ENCODE measurements at places on chromosomes 3 and 15. TPM values are rescaled to one million over a fixed set of nuclear protein-coding genes. Genes with fewer than 3 reads are reported as not detected.

CFAP44 gene
- polyA plus RNA-seq = 8.3 TPM

SMAD6 gene
- 3.7 TPM for polyA plus RNA-seq

ASB14 gene
- 0.89 TPM for polyA plus RNA-seq

GCSAM gene
- polyA plus RNA-seq = 1.0 TPM

ZDHHC3 gene
- polyA plus RNA-seq = 40.9 TPM

SUSD5 gene
- polyA plus RNA-seq = 1.8 TPM

GOLGA8T gene
- not detected for polyA plus RNA-seq

DUOXA2 gene
- not detected for polyA plus RNA-seq

ARID3B gene
- 4.2 TPM for polyA plus RNA-seq

CACNA2D2 gene
- 4.3 TPM for polyA plus RNA-seq

PLIN1 gene
- polyA plus RNA-seq = 0.32 TPM

SI gene
- not detected for polyA plus RNA-seq

DNA sequence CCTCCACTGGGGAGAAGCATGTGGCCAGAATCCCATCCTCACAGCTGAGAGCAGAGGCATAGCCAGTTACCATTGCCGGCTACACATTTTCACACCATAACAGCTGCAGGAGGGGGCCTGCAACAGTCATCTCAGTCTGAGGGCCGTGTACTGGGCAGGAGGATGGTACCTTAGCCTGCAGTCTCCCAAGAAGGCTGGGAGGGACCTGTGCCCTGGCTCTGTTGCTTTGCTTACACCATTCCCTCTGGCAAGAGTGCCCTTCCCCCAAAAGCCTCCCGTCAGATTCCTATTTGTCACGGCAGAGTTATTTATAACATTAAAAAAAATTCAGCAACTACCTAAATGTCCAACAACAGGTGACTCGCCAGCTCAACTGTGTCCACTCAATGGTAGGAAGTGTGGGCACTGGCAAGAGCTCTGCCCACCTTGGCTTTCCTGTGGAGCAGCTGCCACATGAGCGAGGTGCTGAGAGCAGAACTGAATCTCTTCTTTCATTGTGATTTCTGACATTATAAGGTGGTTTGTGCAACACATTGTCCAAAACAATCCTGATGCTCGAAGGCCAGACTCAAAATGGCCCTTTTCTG, 4.4 kb downstream of the CAMKV start:
- no peak for DNase-seq

- no peak for DNase-seq
Observed at GRCh38 chr3:10883478-10884234, 67.6 kb downstream of the SLC6A11 start.

- no peak for DNase-seq
Observed at GRCh38 chr3:26460985-26461384, 161.6 kb upstream of the LRRC3B start.

GRCh38 chr3:72461787-72462186, 386.5 kb downstream of the SHQ1 start:
- DNase-seq = no peak

- DNase-seq = no peak
Observed at GRCh38 chr3:172181932-172182586, 142.7 kb downstream of the FNDC3B start.

GRCh38 chr3:42020684-42021307, 58.9 kb upstream of the ULK4 start:
- DNase-seq = no peak

DNA sequence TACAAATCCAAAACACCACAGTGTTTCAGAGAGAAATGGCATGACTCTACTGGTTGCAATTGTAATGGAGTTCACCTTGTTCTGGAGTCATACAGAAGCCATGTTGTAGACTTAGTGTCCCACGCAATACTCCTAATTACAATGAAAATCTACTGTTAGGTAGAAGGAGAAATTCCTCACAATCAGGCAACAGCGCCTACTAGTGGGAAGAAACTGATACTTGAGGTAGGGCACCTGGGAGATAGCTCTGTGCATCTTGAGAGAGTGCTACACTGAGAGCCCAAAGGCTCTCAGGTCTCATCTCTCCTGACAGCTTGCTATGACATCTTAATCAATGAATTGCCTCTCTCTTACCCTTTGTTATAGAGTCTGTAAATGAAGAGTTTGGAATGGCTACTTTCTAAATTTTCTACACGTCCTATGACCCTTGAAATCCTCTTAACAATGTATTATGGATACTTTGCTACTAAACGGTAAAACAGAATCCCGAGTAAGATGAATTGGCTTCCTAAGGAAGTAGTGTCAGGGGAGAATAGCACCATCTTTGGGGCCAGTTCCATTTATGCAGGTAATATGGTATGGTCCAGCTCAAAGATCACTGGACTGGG, 422.7 kb upstream of the TPRG1 start:
- no peak for DNase-seq

GRCh38 chr15:31605467-31605931, 278.9 kb downstream of the KLF13 start:
- DNase-seq = no peak

- no peak for DNase-seq
Observed at GRCh38 chr3:44862226-44862637, 520 bp downstream of the TMEM42 start.

GRCh38 chr15:100663915-100664281, 61.5 kb downstream of the ASB7 start:
- no peak for DNase-seq

- no peak for DNase-seq
Observed at GRCh38 chr3:39203860-39204259, 11.5 kb upstream of the XIRP1 start.

- no peak for DNase-seq
Observed at GRCh38 chr3:124941771-124942170, 7.2 kb upstream of the MUC13 start.

DNA sequence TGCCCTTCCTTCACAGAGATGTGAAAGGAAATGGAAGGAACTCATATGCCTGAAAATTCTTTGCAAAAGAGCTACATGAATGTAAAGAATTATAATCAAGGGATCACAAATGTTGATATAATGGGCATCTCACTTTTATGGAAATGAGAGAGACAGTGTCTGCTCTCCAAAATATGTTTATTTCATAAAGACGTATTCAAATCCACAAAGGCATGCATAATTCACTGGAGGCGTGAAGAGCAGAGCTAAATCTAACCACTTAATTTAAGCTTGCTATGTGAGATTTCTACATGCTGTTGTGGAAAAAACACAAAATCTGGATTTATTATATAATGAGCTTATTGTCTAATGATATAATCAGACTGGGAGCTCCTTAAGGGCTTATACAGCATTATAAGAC, 469.1 kb downstream of the RAP2B start:
- DNase-seq = no peak

GRCh38 chr15:32855942-32856341, 138.1 kb downstream of the GREM1 start:
- no peak for DNase-seq

GRCh38 chr3:64501298-64501906, 186.4 kb downstream of the ADAMTS9 start:
- no peak for DNase-seq

GRCh38 chr15:59924812-59925522, 79.1 kb upstream of the FOXB1 start:
- no peak for DNase-seq

- no peak for DNase-seq
Observed at GRCh38 chr3:159045279-159045885, 243.5 kb downstream of the MFSD1 start.

DNA sequence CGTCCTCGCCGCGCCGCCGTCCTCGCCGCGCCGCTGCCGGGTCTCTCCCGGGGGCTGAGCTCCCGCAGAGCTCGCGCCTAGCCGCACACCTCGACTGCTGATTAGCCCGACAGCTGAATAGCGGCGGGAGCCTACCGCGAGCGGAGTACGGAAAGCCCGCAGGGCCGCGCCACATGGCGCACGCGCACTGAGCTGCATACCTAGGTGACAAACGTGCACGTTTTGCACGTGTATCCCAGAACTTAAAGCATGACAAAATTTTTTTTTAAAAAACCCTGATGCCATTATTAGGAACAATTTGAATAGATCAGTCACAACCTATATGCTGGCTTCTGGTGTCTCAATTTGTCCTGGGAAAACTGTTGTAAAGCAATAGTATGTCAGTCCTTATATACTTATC, at the start of gene GOLGA8A:
Gene GOLGA8A, minus strand, starts transcription at position 122 of the 400 bp plus-strand sequence. CDS start 48,117 bp downstream, outside the sequence.
- peak; percentile 38 for DNase-seq

GRCh38 chr3:12155828-12156227, 2.9 kb downstream of the TIMP4 start:
- no peak for DNase-seq

- DNase-seq = peak; percentile 34
Observed at GRCh38 chr15:77107531-77108355, 36.8 kb upstream of the TSPAN3 start.

GRCh38 chr3:49173116-49173791, 1.9 kb downstream of the KLHDC8B start:
- DNase-seq = peak; percentile 16

GRCh38 chr3:129834580-129834979, 58.9 kb downstream of the TMCC1 start:
- DNase-seq = no peak

DNA sequence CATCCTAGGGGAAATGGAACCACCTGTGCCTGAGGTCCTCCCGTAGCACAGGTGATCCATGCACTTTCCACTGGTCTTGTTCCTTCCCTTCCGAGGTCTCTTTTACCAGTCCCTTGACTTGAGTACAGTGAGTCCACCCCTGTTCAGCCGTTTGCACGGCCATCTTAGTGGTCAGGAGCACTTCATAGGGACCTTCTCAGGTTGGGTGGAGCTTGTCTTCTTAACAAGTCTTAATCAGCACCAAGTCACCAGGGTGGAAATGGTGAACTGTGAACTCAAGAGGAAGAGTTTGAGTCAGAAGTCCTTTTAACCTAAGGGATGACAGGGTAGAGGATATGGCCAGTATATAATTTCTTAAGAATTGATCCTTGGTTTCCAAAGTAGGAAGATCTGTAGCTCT, 21.4 kb downstream of the ARL8B start:
- no peak for DNase-seq

DNA sequence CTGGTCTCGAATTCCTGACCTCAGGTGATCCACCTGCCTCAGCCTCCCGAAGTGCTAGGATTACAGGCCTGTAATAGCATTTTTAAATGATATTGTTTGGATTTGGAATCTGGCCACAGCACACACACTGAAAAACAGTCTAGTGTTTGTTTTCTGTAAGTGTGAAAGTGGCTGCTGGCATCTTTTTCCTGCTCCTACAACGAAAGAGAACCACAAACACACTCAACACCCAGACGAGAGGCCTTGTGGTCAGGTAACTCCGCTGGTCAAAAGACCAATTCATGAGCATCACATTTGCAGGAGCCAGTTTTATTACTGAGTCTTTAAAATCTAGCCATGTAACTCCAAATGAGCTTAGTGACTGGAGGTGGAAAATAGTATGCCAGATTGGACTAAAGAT, 50.2 kb downstream of the IMPG2 start:
- no peak for DNase-seq

DNA sequence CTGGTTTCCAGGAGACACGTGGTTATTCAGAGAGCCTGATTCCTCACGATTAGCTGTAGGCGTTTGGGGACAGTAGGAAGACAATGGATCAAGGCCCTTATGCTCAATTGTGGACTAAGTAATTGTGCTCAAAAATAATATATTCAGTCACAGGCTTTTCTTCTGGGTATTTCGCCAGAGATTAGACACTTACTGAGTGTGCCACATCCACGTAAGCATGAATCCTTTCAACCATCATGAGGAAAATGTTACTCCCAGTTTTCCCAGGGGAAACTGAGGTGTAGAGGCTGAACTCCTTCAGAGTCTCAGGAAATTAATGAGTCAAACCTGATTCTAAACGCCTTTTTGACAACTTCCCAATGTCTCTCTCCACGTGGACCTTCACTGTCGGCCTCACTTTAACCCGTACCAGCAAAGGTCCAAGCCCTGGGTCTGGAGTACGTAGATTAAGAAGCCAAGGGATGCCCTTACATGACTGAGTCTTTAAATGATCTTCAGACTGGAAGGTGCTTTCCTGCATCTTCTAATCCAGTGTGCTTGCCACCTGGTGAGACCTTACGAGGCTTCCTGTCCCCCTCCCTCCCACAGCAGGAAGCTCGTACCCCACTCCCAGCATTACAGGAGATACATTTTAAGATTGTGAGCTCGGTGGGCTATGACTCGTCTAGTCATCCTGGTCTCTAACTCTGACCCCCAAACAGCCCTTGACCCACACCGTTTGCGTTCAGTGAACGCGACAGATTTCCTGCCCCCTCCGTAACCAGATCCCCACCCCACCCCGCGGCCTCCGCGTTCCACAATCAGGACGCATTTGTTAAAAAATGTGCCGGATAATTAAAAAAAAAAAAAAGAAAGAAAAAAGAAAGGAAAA, 1.7 kb downstream of the PKM start:
- no peak for DNase-seq

GRCh38 chr3:161409069-161409468, 37.8 kb upstream of the SPTSSB start:
- peak; percentile 29 for DNase-seq

GRCh38 chr3:32888739-32889138, 62.7 kb upstream of the CCR4 start:
- no peak for DNase-seq

DNA sequence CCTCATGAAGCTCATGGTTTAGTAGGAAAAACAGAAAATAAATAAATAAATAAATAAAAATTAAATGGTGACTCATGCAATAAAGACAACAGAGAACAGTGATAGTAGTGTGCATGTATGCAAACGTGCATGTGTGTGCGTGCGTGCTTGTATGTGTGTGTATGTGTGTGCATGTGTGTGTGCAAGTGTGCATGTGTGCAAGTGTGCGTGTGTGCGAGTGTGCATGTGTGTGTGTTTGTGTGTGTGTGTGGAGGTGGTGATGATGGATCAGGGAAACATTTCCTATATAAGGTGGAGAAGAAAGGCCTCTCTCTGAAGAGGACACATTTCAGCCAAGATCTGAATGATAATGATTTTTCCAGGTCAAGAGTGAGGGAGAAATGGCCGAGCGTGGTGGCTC, 47.2 kb downstream of the CACNA2D3 start:
- DNase-seq = no peak

- DNase-seq = no peak
Observed at GRCh38 chr3:73787620-73788019, 162.9 kb upstream of the PDZRN3 start.

All from forelimb muscle (tissue), 1 donor.